ENCODE measurements at places on chromosomes 11 and 22. TPM values are rescaled to one million over a fixed set of nuclear protein-coding genes. Genes with fewer than 3 reads are reported as not detected.
A peak's percentile ranks its signal among the peaks of the same experiment; 100 is the strongest.

- peaks cover 3% of the 10 kb centered on the region for H3K27me3 ChIP-seq
- no peaks in the 10 kb centered on the region for H3K36me3 ChIP-seq
- H3K4me3 ChIP-seq, result peak overlapping the region; percentile 19
- H3K27ac ChIP-seq, result peak overlapping the region; percentile 20
- H3K4me1 ChIP-seq, result peaks cover 32% of the 10 kb centered on the region
- peak; percentile 75 for DNase-seq
Observed at GRCh38 chr22:38413085-38414008, 41.7 kb downstream of the KCNJ4 start.

DNA sequence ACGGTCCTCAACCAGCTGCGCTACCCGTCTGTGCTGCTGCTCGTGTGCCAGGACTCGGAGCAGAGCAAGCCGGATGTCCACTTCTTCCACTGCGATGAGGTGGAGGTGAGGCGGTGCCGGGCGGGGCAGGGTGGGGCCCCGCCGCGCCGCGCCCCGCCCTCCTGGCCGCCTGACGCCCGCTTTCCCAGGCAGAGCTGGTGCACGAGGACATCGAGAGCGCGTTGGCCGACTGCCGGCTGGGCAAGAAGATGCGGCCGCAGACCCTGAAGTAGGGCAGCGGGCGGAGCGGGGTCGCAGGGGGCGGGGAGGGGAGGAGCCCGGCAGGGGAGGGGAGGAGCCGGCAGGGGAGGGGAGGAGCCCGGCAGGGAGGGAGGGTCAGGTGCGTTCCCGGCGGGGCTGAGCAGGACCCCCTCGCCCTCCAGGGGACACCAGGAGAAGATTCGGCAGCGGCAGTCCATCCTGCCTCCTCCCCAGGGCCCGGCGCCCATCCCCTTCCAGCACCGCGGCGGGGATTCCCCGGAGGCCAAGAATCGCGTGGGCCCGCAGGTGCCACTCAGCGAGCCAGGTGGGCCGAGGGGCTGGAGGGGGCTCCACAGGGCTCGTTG lies 14.7 kb downstream of the EPS8L2 start:
- peaks cover 17% of the 10 kb centered on the region for H3K4me1 ChIP-seq
- H3K27me3 ChIP-seq, result peaks cover 66% of the 10 kb centered on the region
- no peak overlapping the region for H3K27ac ChIP-seq
- DNase-seq, result no peak
- no peaks in the 10 kb centered on the region for H3K36me3 ChIP-seq
- no peak overlapping the region for H3K4me3 ChIP-seq

STIP1 gene
- 90.7 TPM for total RNA-seq

GRCh38 chr11:125871391-125872137 lies 15.9 kb upstream of the HYLS1 start:
- H3K36me3 ChIP-seq, result no peaks in the 10 kb centered on the region
- H3K4me1 ChIP-seq, result no peaks in the 10 kb centered on the region
- H3K27me3 ChIP-seq, result no peaks in the 10 kb centered on the region
- H3K27ac ChIP-seq, result no peak overlapping the region

DNA sequence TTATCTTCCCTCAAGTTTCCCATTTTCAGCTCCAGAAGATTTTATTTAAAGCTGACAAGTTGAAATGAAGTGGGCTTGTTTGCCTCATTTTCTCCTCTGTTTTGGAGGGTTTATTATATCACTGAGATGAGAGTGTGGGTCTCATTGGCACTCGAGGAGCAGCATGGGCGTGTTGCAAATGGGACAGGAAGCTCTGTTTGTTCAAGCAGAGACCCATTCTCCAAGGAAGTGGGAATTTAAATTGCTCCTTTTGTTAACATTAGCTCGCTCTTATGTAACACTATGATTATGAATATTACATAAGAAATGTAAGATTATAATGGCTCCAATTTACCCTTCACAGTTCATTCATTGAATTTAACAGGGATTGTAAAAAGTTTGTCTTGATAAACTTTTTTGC lies 317.7 kb upstream of the CTSC start:
- no peaks in the 10 kb centered on the region for H3K36me3 ChIP-seq
- H3K4me1 ChIP-seq, result no peaks in the 10 kb centered on the region
- DNase-seq, result no peak
- H3K27ac ChIP-seq, result no peak overlapping the region
- no peak overlapping the region for H3K4me3 ChIP-seq
- no peaks in the 10 kb centered on the region for H3K27me3 ChIP-seq

DNA sequence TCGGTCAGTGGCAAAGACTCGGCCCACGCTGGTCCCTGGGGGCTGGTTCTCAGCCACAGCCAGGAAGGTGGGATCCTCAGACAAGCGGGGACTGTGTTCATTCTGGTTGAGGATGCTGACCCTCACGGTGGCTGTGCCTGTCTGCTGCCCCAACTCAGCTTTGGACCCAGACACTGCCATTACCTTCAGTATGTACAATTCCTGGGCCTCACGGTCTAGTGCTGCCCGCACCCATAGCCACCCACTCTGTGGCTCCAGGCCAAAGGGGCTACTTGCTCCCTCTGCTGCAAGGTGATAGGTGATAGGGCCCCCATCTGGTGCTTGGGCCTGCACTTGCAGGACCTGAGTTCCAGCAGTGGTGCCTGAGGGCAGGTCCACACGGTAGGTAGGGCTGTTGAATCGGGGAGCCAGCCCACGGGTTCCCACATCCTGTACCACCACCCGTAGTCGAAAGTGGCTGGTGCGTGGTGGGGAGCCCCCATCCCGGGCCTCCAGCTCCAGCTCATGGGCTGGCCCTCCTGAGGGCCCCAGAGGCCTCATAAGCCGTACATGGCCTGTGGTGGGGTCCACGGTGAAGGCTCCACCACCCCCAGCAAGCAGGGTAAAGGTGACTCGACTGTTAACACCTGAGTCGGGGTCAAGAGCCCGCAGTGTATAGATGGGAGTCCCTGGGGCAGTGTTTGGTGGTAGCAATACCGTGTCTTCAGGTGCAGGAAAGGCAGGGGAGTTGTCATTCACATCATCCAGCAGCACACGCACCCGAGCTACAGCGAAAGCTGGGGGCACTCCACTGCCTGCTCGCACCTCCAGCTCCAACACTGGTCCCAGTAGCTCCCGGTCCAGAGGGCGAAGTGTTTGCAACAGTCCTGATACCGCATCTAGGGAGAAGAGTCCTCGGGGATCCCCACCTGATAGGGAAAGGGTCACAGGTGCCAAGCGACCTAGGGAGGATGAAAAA lies 13.2 kb upstream of the TPP1 start:
- H3K27me3 ChIP-seq, result no peaks in the 10 kb centered on the region
- no peak for DNase-seq
- peaks cover 26% of the 10 kb centered on the region for H3K4me1 ChIP-seq
- no peak overlapping the region for H3K4me3 ChIP-seq
- no peak overlapping the region for H3K27ac ChIP-seq
- peaks cover 69% of the 10 kb centered on the region for H3K36me3 ChIP-seq

- peaks cover 13% of the 10 kb centered on the region for H3K27me3 ChIP-seq
- peak; percentile 39 for DNase-seq
- peak overlapping the region; percentile 20 for H3K27ac ChIP-seq
- no peaks in the 10 kb centered on the region for H3K36me3 ChIP-seq
Observed at GRCh38 chr22:46748908-46749675, 11.0 kb upstream of the CERK start.

- H3K27ac ChIP-seq, result no peak overlapping the region
- H3K4me1 ChIP-seq, result no peaks in the 10 kb centered on the region
- no peak for DNase-seq
Observed at GRCh38 chr11:120750647-120751549, 239.3 kb downstream of the GRIK4 start.

- H3K4me1 ChIP-seq, result peaks cover 37% of the 10 kb centered on the region
- H3K27ac ChIP-seq, result peak overlapping the region; percentile 84
- DNase-seq, result no peak
- no peaks in the 10 kb centered on the region for H3K36me3 ChIP-seq
- peaks cover 19% of the 10 kb centered on the region for H3K27me3 ChIP-seq
Observed at GRCh38 chr11:128550261-128550821, 37.0 kb downstream of the ETS1 start.

GRCh38 chr11:120950880-120951279 lies 73.0 kb upstream of the TBCEL start:
- peaks cover 5% of the 10 kb centered on the region for H3K27me3 ChIP-seq
- no peak overlapping the region for H3K4me3 ChIP-seq
- no peaks in the 10 kb centered on the region for H3K36me3 ChIP-seq
- H3K4me1 ChIP-seq, result peaks cover 30% of the 10 kb centered on the region
- peak; percentile 47 for DNase-seq

- H3K27ac ChIP-seq, result no peak overlapping the region
- no peak for DNase-seq
- peaks cover 13% of the 10 kb centered on the region for H3K36me3 ChIP-seq
- peaks cover 21% of the 10 kb centered on the region for H3K4me1 ChIP-seq
- H3K27me3 ChIP-seq, result no peaks in the 10 kb centered on the region
Observed at GRCh38 chr22:44145544-44145943, 35.2 kb upstream of the PARVG start.

- H3K27me3 ChIP-seq, result peaks cover 4% of the 10 kb centered on the region
- peaks cover 16% of the 10 kb centered on the region for H3K4me1 ChIP-seq
- no peak overlapping the region for H3K27ac ChIP-seq
- no peaks in the 10 kb centered on the region for H3K36me3 ChIP-seq
Observed at GRCh38 chr22:49010070-49010863, 817.4 kb downstream of the BRD1 start.

DNA sequence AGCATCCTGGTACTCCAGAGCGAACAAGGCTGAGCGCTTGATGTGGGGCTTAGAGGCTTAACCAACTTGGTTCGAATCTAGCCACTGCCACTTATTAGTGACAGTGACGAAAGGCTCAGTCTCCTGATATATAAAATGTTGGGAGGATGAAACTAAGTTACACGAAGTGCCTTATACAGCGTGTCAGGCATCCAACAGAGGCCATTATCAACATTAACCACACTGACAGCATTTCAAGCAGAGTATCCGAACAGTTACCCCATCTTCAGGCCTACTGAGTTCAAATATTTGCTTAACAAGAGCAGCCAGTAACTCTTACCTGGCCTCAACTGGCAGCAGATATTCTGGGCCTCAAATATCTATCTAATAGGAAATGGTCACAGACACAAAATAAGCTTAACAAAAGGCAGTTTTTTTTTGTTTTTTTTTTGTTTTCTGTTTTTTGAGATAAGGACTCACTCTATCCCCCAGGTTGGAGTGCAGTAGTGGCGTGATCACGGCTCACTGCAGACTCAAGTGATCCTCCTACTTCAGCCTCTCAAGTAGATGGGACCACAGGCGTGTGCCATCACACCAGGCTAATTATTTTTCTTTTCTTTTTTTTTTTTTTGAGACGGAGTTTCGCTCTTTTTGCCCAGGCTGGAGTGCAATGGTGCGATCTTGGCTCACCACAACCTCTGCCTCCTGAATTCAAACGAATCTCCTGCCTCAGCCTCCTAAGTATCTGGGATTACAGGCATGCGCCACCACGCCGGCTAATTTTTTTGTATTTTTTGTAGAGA lies 2.9 kb downstream of the SERPIND1 start:
- DNase-seq, result no peak
- no peak overlapping the region for H3K4me3 ChIP-seq
- no peaks in the 10 kb centered on the region for H3K27me3 ChIP-seq
- H3K27ac ChIP-seq, result no peak overlapping the region

OR4D5 gene
- total RNA-seq, result 0.04 TPM

DNA sequence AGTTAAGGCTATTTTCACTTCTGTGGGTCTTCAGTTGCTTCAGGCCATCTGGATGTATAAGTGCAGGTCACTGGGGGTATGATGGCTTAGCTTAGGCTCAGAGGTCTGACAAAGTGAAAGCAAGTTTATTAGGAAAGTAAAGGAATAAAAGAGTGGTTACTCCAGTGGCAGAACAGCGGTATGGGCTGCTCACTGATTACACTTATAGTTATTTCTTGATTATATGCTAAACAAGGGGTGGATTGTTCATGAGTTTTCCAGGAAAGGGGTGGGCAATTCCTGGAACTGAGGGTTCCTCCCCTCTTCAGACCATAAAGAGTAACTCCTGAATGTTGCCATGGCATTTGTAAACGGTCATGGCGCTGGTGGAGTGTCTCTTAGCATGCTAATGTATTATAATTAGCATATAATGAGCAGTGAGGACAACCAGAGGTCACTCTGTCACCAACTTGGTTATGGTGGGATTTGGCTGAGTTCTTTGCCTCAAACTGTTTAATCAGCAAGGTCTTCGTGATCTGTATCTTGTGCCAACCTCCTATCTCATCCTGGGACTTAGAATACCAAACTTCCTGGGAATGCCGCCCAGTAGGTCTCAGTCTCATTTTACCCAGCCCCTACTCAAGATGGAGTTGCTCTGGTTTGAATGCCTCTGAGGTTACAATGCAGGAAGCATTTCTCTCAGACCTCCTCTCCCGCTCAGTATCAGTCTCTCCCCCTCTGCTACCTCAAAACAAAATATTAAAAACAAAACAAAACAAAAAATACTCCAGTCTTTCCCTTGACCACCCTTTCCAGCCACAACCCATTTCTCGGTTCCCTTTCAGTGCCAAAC lies 106.6 kb upstream of the SLC22A12 start:
- H3K36me3 ChIP-seq, result no peaks in the 10 kb centered on the region
- peaks cover 12% of the 10 kb centered on the region for H3K4me1 ChIP-seq
- no peak overlapping the region for H3K4me3 ChIP-seq
- peak; percentile 16 for DNase-seq

- H3K4me1 ChIP-seq, result peaks cover 7% of the 10 kb centered on the region
- H3K4me3 ChIP-seq, result no peak overlapping the region
- DNase-seq, result no peak
- H3K36me3 ChIP-seq, result no peaks in the 10 kb centered on the region
- no peak overlapping the region for H3K27ac ChIP-seq
- peaks cover 2% of the 10 kb centered on the region for H3K27me3 ChIP-seq
Observed at GRCh38 chr11:72519220-72519881, 85.0 kb upstream of the CLPB start.

- peaks cover 4% of the 10 kb centered on the region for H3K27me3 ChIP-seq
- peak; percentile 45 for DNase-seq
- peaks cover 5% of the 10 kb centered on the region for H3K4me1 ChIP-seq
- H3K27ac ChIP-seq, result no peak overlapping the region
- H3K36me3 ChIP-seq, result no peaks in the 10 kb centered on the region
Observed at GRCh38 chr22:33221568-33221967, 163.4 kb upstream of the SYN3 start.

RFPL2 gene
- not detected for total RNA-seq

DNA sequence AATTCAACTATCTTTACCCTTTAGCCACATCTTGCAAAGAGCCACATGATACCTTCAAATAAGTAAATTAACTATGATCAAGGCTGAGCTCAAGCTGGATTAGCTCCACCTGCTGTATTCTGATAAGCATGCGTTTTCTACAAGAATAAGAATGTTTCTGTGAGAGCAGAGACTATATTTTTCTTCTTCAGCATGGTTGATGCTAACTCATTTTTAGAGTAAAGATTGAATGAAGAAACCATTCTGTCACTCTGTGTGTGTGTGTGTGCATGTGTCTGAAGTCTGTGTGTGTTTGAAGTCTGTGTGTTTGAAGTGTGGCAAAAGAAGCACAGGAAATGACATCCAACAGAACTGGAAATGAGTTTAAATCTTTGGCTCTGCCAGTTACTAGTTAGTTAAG lies 12.0 kb upstream of the LAYN start:
- no peak overlapping the region for H3K27ac ChIP-seq
- H3K4me3 ChIP-seq, result no peak overlapping the region
- H3K27me3 ChIP-seq, result no peaks in the 10 kb centered on the region
- H3K36me3 ChIP-seq, result no peaks in the 10 kb centered on the region
